ENCODE measurements at places on chromosomes 11 and 22. TPM values are rescaled to one million over a fixed set of nuclear protein-coding genes. Genes with fewer than 3 reads are reported as not detected.

MEI1 gene
- 0.55 TPM for total RNA-seq

RBX1 gene
- total RNA-seq, result 52.9 TPM

GGTLC2 gene
- not detected for total RNA-seq

- DNase-seq, result peak; percentile 98
Measured at GRCh38 chr22:20777420-20778177, 3.7 kb downstream of the SERPIND1 start.

- DNase-seq, result no peak
Measured at GRCh38 chr11:117059611-117060148, 38.5 kb downstream of the SIK3 start.

- no peak for DNase-seq
Measured at GRCh38 chr11:68223275-68223674, 10.2 kb upstream of the KMT5B start.

- no peak for DNase-seq
Measured at GRCh38 chr11:19263333-19263732, 22.6 kb upstream of the E2F8 start.

DNA sequence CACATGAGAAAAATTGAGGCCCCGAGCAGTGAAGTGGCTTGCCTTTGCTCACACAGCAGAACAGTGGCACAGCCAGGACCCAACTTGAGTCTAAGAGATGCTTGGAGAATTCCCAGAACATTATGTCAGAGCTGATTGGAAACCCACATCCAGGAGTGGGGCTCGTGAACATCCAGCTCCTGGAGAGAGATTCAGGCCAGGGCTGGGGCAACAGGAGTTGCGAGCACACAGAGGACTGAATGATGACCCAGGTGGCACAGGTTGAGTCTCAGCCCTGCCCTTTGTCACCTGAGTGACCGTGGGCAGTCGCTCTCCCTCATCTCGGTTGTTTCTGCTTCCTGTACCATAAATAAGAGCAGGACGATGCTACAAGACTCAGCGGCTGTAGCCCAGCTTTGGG lies 102.6 kb downstream of the MYO18B start:
- DNase-seq, result no peak
